ENCODE measurements at places on chromosomes 12 and 14. TPM values are rescaled to one million over a fixed set of nuclear protein-coding genes. Genes with fewer than 3 reads are reported as not detected.

LALBA gene
- not detected for total RNA-seq

CLBA1 gene
- total RNA-seq, result 9.9 TPM

SCNN1A gene
- 34.7 TPM for total RNA-seq

TAS2R43 gene
- 2.5 TPM for total RNA-seq

ATP2B1 gene
- 66.7 TPM for total RNA-seq

MRPS35 gene
- total RNA-seq, result 24.4 TPM

PRIMA1 gene
- 11.1 TPM for total RNA-seq

DNA sequence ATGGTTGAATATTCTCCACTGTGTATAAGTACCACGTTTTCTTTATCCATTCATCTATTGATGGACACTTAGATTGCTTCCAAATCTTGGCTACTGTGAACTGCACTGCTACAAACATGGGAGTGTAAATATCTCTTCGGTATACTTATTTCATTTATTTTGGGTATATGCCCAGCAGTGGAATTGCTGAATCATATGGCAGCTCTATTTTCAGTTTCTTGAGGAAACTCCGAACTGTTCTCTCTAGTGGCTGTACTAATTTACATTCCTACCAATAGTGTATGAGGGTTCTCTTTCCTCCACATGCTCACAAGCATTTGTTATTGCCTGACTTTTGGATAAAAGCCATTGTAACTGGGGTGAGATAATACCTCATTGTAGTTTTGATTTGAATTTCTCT is 623.1 kb upstream of the LRFN5 start:
- DNase-seq, result no peak

DNA sequence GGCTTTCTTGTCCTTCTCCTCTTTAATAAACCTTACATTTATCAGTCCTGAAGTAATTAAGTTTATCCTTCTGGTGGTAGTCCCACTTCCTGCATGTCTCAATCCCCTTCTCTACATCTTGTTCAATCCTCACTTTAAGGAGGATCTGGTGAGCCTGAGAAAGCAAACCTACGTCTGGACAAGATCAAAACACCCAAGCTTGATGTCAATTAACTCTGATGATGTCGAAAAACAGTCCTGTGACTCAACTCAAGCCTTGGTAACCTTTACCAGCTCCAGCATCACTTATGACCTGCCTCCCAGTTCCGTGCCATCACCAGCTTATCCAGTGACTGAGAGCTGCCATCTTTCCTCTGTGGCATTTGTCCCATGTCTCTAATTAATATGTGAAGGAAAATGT is 79.3 kb downstream of the ZFC3H1 start:
- DNase-seq, result no peak

DNA sequence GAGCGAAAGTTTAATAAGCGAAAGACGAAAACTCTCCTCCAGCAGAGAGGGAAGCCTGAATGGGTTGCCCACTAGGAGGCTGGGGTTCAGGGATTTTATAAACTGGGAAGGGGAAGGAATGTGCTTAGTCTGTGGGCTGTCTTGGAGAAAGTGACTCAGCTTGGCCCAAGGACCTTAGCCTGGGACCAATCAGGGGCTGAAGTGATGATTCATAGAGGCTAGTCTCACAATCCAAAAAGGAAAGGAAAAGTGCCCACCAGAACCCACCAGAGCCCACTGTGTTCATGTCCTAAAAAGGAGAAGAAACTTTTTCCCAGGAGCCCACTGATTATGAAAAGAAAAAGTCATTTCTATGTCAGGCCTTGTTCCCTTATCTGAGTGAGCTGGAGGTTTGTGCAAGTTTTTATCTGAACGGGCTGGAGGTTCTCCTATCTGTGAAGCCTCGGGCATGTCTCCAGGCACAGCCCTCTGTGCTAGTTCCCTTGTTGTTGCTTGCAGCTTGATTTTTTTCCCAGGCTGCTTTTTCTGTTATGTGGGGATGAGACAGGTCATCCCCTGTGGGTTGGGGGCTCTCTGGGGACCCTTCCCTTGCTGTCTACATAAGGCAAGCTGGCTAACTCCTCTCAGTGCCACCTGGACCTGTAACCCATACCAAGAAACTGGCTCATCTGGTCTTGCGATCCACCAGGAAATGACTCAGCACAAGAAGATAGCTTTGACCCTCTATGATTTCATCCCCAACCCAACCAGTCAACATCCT is 8.3 kb upstream of the GOLGA5 start:
- DNase-seq, result no peak

DNA sequence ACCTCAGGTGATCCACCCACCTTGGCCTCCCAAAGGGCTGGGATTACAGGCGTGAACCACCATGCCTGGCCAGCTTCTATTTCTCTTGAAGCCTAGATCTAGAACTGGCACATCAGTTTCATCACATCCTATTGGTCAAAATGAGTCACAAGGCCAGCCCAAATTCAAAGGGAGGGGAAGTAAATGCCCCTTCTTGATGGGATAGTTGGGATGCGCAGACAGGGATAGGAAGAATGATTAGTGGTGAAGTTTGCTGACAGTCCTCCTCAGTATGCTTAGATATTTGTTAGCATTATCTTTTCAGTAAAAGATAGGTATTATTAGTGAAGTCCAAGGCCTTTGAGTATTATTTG is 33.4 kb downstream of the CRADD start:
- no peak for DNase-seq

DNA sequence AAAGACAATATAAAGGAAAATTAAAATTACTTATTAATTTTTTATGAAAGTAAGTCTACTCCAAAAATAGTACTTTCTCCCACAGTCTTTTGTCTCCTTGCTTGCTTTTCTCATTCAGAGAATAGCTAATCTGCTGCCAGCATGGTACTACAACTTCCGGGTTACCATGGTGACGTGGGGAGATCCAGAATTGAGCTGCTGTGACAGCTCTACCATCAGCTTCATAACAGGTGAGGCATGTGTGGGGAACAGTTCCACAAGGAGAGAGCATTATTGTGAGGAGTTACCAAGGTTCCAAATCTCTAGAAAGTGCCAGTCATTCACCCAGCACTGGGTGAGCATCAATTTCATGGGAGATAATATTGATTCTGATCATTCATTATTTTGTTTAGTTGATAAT is 197.8 kb downstream of the PTPRO start:
- DNase-seq, result peak; percentile 68

- DNase-seq, result peak; percentile 94
Measured at GRCh38 chr12:106084014-106084671, 54.6 kb downstream of the NUAK1 start.

GRCh38 chr12:107661830-107662229 is 23.8 kb upstream of the PWP1 start:
- no peak for DNase-seq

- no peak for DNase-seq
Measured at GRCh38 chr12:75782069-75782581, 249.5 kb downstream of the PHLDA1 start.

GRCh38 chr14:79670811-79671210 is 540.5 kb downstream of the DIO2 start:
- no peak for DNase-seq

DNA sequence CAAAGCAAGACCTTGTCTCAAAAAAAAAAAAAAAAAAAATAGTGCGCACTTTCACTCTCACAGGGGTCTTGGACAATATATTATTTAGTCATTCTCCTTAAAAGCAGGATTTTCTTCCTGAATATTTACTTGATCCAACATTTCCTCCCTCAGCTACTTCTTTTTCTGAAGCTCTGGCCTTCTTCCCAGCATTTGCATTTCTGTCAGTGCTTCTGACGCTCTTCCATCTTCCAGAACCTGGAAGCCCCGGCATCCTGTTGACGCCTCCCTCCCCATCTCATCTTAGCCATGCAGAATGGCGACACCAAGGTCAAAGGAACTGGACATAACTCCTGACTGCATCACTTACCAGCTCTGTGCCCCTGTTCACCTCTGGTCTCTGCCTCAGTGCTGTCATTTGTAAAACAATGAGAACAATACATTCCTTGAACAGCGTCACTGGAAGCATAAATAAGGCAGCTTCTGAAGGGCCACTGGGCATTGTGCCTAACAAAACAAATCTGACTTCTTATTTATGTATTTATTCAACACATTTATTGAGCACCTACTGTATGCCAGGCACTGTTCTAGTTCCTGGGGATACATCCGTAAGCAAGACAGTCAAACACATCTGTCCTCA is 90.9 kb upstream of the MDM1 start:
- no peak for DNase-seq
